ENCODE measurements at places on chromosomes 2 and 18.

GRCh38 chr2:74471332-74472065, 981 bp downstream of the MRPL53 start:
- DNase-seq: no peak

GRCh38 chr2:15748736-15749323, 157.2 kb downstream of the DDX1 start:
- DNase-seq: no peak

DNA sequence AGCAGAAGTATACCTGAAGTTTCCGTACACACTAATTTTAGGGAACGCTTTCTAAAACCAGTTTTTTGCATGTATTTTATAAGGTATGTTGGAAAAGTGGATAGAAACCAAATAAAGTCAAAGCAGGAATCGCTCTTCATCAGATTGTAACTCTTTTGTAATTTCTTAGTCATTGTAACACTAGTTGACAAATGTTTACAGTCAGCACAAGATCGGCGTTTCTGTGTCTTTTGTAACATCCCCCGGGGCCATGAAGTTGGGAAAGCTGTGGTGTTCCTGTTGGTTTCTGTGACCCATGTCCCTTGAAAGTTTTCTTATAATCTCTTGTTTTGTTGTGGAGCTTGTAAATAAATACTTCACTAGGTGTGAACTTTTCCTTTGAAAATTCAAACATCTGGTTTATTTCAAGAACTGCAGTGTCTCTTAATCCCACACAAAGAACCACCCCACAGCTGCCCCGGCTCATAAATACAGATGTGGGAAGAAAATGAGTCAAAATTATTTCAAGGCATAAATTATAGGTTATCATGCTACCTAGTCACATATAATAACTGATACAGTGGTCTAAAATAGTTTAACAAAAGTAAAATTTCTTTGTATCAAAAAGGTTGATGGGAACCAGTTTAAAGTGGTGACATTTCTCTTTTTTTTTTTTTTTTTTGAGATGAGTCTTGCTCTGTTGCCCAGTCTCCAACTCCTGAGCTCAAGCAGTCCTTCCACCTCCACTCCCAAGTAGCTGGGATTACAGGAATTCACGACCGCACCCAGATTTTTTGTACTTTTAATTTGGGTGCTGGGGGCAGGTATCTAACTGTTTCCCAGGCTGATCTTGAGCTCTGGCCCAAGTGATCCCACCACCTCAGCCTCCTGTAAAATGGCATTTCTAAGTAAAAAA, 751 bp upstream of the NMI start:
- no peak for DNase-seq

GRCh38 chr2:28406276-28407096, 13.8 kb downstream of the FOSL2 start:
- peak; percentile 55 for DNase-seq

GRCh38 chr2:215973954-215974699, 39.2 kb downstream of the MREG start:
- no peak for DNase-seq

- DNase-seq: no peak
These were observed 11.3 kb downstream of the TTLL4 start for GRCh38 chr2:218721934-218722333.

DNA sequence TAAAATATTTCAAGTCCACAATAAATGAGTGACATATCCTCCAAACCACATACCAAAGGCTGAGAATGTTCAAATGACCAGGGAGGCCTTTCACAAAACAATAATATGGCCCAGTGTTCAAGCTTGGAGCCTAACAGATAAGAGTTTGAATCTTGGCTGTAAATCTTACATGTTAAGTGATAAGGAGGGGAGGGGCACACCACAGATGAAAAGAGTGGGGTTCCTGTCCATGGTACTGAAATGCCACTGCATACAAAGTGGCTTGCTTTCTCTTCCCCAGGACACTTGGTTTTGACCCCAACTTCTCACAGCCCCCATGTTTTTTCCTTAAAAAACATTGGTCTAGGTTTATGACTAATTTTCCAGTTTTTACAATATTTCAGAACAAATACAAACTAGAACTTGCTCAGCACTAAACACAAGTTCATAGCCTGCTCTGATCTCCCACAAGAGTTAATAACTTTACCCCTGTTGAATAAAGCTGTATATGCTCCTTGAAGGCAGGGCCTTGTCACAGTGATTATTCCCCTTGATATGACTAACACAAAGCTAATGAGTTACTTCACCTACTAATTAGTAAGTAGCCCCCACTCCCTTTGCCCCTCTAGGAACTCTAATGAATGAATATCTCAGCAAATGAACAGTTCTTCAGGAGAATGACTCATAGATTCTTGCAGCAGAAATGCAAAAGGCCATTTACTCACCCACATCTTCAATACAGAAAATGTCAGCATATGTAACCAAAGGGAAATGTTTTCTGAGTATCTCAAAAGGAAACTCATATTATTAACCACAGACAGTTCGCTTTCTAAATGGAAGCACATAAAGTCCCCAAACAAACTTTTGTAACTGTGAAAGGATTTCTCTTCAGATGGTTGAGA, 142.2 kb downstream of the SATB2 start:
- no peak for DNase-seq

DNA sequence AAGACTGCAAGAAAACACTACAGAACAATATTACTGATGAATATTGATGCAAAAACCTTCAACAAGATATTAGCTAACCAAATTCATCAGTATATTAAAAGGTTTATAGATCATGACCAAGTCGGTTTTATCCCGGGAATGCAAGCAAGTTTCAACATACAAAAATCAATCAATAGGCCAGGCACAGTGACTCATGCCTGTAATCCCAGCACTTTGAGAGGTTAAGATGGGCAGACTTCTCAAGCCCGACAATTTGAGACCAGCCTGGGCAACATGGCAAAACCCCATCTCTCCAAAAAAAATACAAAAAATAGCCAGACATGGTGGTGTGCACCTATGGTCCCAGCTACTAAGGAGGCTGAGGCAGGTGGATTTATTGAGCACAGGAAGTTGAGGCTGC, 82.9 kb downstream of the FSIP2 start:
- no peak for DNase-seq

DNA sequence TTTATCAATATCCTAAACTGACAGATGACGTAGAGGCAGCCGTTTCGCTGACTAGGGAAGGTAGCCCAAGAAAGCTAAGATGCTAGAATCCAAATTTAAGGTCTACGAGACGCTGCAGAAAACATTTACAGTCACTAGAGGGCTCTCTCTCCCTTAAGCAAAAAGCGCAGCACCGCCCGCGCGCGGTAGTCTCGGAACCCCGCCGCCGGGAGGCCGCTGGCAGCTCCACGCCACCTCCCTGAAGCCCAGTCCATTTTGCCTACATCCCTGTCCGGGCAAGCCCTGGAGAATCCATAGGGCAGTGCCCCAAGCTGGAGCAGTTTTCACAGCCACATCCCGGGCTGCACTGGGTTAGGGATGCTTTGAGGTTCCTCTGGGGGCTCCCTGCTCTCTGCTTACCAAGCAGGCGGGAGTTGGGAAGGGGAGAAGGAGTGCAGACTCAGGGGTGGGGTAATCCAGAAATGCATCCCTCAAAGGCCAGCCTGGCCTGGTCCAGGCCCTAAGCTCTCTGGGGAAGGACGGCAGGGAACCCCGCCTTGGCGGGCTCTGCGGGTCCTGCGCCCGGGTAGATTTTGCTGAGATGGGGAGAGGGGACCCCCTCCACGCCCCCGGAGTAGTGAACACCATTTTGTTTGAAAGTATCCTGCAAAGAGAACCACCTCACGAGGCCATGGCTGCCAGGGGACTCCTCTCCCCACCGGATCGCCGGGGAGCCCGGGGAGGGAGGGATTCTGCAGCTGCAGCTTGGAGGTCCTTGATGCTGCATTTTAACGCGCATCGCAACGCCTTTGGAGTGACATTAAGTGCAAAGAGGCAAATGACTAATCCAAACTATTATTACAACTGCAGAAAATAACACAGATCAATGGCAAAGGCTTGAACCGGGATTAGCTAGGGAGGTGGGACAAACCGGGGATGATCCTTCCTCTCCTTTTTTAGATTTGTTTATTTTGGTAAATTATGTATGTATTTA, 1.3 kb upstream of the DPYSL5 start:
- no peak for DNase-seq

- no peak for DNase-seq
These were observed 39.7 kb downstream of the RFX8 start for GRCh38 chr2:101435001-101435862.

DNA sequence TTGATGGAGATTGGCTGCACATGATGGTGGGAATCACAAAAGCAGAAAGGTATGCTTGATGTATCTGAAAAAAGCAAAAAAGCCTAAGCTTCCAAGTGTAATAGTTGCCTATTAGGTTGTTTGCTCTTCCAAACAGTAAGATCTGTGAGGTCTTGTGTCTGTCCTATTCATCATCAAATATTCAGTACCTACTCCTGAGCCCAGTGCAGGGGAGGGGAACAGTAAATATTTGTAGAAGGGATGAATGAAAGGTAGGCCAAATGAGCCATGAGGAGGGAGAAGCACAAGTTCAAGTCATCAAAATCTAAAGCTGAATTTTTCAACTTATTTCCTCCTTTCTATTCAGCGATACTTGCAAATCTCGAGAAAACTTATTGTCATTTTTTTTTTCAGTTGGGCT, 153.2 kb upstream of the ETAA1 start:
- no peak for DNase-seq
